Activated CD4-positive, alpha-beta T cell treated with anti-CD3 and anti-CD28 coated beads for 4 hours (primary cell): ENCODE measurements at places on chromosomes 13 and 19.

GRCh38 chr19:40389404-40390083 lies 437 bp downstream of the HIPK4 start:
- no peak for DNase-seq

- no peak for DNase-seq
Observed at GRCh38 chr13:52599037-52599847, 43.0 kb upstream of the HNRNPA1L2 start.

DNA sequence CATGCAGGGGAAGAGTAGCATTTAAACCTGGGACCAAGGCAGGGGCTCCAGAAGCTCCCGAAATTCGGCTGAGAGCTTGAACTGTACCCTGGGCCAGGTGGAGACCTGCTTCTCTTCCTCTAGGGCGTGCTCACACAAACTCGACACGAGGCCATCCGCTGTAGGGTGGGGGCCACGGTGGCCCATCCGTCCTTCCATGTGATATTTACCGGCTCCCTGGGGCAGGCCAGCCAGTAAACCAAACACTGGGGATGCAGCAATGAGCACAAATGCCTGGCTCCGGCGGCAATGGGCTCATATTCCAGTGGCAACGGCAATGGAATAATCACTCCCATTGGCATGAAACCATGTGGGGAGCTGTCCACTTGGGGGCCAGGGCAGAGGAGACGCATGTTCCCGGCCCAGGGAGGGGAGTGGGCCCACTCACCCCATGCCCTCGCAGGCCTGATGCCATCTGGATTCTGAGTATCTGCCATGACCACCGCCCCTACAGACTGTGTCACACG lies 10.8 kb downstream of the SH3GL1 start:
- no peak for DNase-seq

DNA sequence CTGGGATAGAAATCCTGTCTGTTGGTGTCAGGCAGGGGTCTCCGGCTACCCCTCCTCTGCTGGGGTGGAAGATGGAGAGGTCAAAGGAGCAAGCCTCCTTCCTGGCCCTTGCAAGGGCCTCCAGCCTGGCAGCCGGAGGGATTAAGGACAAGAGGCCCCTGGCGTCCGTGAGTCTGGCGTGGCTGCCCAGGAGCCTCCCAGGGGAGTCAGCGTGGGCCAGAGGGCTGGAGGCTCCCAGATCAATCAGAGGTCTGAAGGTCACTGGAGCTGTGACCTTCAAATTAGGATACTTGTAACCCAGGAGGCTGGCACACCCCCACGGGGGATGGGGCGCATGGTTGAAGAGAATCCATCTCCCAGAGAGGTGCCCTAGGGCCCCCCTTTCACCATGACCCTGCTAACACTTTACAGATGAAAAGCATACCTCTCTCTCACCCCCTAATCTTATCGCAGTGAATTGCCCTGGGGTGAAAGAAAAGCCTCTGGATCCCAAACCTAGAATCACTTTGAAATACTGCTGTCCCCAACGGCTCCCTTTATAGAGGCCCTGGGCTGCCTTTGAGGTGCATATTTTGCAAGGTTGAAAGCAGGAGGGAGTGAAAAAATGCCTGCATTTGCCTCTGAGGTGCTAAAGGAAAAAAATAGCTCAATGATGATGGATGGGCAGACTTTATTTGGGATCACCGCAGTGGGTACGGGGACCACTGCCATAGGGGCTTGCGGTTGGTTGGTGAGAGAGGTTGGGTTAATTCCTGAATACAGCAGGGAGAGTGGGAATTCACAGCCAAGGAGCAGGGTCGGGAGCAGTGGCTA lies 44.9 kb upstream of the PEG3 start:
- DNase-seq, result no peak

- no peak for DNase-seq
Observed at GRCh38 chr13:73292127-73292526, 233.3 kb downstream of the KLF5 start.

DNA sequence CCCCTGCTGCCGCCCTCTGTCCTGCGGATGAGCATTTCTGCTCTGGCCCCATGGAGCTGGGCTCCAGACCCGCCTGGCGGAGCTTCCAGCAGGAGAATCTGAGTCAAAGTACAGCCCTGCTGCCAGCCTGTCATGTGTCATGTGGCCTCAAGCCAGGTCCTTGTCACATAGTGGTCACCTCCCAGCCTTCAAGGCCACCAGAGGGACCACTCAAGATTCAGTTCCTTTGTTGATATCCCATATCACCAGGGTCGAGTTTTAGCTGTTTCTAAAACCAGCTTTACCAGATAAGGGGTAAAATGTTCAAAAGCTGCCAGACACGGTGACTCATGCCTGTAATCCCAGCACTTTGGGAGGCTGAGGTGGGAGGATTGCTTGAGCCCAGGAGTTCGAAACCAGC lies 13.4 kb downstream of the THOP1 start:
- DNase-seq, result no peak

- no peak for DNase-seq
Observed at GRCh38 chr19:46404055-46404752, 9.2 kb downstream of the CCDC8 start.

DNA sequence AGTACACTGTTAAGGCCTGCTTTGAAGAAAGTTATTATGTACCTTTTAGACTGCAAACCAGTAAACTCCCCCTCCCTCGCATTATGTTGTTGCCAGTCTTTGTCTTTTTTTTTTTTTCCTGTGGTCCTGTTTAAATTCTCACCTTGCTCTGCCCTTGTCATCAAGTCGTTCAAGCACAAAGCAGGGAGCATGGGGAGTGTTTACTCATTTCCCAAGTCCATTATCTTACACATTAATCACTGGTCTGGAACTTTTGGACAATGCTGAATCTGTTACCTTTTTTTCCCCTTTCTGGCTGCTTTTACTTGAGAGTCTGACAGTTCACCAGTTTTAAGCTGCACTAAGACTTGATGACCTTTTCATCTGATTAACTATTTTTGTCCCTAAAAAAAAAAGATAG lies 108.2 kb downstream of the DACH1 start:
- no peak for DNase-seq

- no peak for DNase-seq
Observed at GRCh38 chr13:73657821-73658540, 476.2 kb downstream of the KLF12 start.
